ENCODE measurements at places on chromosomes 7 and 10.

GRCh38 chr10:108638225-108638624, 1285.1 kb downstream of the XPNPEP1 start:
- no peak for DNase-seq

DNA sequence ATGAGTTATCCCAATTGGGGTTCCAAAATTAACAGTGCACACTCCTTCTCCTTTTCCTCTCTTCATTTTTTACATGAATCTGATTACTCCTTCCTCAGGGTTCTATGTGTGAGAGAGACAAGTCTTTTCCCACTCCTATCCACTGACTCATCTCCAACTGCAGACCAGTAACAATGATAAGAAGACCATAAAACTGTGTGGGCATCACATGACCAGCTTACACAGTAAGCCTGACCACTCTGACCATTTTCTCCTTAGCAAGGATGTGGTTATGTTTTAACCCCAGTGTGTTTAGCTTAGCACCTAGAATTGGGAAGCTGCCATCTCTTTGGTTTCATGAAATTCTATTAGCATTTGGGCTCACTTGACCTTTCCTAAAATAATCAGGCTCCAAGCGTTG, 145.0 kb upstream of the CALCR start:
- DNase-seq, result no peak

GRCh38 chr10:95841661-95842498, 65.9 kb upstream of the CC2D2B start:
- DNase-seq, result peak; percentile 27

- DNase-seq, result no peak
These were observed 162.3 kb downstream of the ITGB1 start for GRCh38 chr10:32795598-32796183.

DNA sequence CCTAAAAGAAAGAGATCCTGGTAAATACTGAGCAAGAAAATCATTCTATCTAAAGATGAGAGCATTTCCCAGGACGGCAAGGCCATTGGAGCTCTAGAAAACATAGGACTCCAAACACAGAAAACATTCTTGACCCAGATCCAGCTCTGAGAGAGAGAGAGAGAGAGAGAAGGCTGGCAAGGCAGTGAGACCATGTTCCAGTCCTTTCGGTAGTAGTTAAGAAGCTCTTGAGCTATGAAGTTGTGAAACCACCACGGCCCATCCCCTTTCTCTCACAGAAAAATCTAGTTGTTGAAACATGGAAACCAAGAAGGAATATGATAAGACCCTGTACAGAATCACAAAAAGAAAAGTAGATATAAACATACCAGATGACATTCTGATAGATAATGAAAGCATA, 212.4 kb upstream of the NPSR1 start:
- DNase-seq, result no peak

GRCh38 chr10:77041636-77042258, 595.9 kb downstream of the KCNMA1 start:
- DNase-seq, result no peak

DNA sequence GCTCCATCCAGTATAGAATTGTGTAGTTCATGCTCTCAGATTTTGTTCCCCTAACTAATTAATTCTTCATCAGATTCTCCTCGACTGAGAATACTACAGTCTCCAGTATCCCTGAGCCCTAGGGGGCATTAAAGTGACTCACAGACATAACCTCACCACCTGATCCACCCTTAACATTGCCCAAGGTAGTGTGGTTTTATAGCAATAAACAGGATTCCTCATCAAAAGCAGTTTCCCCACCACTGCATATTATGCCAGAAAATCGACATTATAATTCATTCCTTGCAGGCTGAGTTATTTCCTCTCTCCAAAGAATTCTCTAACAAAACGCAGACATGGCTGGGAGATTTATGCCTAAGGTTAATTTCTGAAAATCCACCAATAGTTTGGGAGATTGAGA, 1402.5 kb upstream of the CELF2 start:
- no peak for DNase-seq

Data from activated CD4-positive, alpha-beta memory T cell treated with anti-CD3 and anti-CD28 coated beads for 36 hours (primary cell).